NCI-H524 (cell line): ENCODE measurements at places on chromosomes 2 and 18.

DNA sequence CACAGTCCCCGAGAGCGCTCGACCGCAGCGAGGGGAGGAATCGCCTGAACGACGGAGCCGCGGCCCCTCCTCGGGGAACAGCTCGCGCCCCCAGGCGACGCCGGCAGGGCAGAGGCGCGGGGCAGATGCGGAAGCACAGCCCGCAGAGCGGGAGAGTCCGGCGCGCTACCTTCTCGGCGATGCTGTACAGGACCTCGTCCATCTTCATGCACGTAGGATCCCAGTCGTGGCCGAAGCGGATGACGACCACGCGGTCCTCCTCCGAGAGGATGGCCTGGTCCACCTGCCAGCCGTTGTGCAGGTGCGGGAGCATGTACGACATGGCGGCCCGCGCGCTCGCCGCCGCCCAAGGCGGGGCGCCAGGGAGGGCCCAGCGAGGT, 302 bp downstream of the TXNL4A start:
- DNase-seq: no peak

- DNase-seq: no peak
Observed at GRCh38 chr18:23311351-23312121, 141.6 kb upstream of the RIOK3 start.

DNA sequence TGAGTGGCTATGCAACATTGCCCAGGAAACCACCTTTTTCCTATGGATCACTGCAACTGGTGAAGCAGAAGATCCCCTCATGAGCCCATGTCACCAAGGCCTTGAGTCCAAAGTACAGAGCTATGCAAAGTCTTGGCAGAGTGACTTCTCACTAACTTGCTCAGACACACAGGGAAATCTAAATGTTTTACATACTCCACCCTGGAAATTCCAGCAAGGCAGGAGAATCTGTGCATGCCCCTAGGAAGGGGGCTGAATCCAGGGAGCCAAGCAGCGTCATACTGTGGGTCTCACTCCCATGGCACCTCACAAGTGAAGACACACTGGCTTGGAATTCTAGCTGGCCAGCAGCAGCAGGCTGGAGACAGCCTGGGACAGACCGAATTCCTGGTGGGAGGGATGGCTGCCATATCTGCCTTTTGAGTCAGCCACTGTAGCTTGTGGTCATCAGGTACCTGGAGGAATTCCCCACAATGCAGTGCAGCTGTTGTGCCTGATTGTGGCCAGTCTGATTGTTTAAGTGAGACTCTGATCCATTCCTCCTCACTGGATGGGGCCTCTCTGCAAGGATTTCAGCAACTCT, 1817.4 kb downstream of the SUCLG1 start:
- no peak for DNase-seq

GRCh38 chr2:11710632-11711353, 35.6 kb upstream of the LPIN1 start:
- no peak for DNase-seq

DNA sequence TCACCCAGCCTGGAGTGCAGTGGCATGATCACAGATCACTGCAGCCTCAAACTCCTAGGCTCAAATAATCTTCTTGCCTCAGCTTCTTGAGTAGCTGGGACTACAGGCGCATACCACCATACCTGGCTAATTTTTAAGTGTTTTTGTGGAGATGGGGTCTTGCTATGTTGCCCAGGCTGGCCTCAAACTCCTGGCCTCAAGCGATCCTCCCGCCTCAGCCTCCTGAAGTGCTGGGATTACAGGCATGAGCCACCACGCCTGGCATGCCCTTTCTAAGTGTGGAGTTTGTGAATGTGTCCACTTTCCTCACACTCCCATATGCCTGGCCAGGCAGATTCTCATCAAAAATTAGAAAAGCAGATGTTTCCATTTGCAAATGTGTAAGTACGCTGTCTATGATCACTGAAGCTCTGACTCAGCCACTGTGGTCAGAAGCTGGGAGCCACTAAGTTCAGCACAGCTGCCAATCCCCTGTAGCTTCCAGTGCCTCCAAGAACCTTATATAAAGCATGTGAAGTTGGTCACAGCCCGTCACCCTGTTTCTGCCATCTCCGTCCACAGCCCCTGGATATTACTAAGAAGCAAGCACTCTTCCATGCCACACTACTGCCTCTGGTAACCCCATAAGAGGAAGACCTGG, 155.4 kb downstream of the FAM210A start:
- no peak for DNase-seq
